Kidney (tissue), 22 donors: ENCODE measurements at places on chromosomes 12 and 14. TPM values are rescaled to one million over a fixed set of nuclear protein-coding genes. Genes with fewer than 3 reads are reported as not detected.

DNA sequence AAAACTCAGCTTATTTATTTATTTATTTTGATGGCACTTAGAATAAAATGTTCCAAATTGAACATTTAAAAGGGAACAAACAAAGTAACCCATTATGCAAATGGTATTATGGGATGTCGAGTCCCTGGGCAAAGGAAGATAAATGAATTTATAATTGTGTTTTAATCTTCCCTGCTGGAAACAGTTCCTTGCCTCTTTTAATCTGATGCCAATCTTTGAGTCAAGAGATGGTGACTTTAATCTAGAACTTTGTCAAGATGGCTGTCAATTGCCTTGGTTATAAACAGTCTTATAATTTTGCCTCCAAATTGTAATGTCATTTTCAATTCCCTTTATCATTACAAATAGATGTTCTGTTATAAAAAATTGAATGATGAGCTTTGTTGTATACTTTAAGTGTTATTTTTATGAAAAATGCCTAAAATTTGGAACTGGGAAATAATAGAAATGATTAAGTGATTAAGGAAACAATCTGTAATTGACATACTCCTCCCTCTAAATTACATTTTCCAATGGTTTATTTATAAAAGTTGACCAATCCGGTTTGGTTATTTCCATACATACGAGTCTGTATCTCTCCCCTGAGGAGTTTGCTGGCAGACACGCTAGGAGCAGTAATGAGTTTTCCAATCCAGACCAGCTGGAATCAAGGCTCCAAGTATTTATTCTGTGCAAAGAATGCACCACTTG lies 134.9 kb upstream of the FRMD6 start:
- peak; percentile 17 for DNase-seq

DNA sequence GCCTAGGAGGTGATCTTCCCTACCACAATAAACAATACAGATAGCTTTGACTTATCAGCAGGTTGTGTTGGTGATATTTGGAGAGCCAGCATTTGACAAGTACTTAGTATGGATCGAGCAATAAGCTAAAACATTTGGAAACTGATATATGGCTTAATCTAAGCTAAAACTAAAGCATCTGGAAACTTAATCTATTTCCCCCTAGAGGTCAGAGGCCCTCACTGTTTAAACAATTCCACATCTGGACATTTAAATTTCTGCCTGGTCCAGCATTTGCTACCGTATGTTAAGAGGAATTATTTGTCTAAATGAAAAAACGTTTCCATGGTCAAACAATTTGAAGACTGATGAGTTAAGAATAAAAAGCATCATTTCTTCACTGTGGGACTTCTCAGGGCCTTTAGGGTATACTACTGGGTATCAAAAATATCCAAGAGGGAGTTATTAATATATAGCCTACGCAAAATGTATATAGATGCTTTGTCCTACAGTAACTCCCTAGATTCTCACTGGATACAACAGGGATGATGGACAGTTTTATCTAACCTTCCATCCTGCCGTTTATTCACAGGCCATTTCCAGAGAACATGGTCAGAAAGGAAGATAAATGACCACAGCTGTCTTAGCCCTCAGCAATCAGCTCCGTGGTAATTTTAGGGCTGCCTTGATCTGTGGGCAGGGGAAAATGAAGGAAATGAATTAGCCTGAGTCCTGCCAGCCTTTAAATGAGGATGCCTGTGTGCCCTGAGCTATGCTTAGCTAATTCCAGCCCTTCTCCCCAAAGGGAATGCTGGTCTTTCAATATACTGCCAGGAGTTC lies 135.4 kb upstream of the NUDT4 start:
- DNase-seq: no peak

- no peak for DNase-seq
These were observed 154.1 kb upstream of the FUT8 start for GRCh38 chr14:65258391-65258790.

- DNase-seq: peak; percentile 79
These were observed at the start of gene BCAT1 for GRCh38 chr12:24948757-24949722. TSS of gene BCAT1 (minus strand) at chr12:24949101. CDS start at chr12:24948932, 169 bp downstream.

GRCh38 chr12:51815571-51815970 lies 32.9 kb downstream of the FIGNL2 start:
- no peak for DNase-seq

DNA sequence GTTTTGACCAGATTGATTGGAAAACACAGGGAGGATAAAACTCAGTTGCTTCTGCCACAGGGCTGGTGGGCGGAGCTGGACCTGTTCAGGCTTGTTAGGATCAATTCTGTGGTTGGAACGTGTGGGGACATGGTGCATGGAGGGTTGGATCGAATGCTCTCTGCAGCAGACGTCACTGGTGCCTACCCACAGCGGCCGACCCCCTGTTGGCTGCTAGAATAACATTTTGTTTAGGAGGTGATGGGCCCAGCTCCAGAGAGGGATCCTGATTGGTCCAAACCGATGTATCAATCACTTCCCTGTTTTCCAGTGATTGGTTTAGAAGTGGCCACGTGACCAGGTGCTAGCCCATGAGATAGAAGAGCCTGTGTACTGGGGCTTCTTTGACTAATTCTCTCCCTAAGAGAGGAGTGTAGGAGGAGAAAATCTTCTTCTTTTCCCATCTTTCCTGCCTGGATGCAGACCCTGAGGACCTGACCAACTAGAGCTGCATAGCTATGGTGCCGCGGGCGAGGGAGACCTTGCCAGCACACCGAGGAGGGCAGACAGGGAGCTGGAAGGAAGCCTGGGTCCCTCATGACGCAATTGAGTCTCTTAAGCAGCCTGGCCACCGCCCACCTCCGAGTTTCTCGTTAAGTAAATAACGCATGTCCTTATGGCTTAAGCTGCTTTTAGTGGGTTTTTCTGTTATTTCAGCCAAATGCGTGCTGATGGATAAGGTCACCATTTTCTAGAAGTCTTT lies 163.5 kb downstream of the AACS start:
- no peak for DNase-seq

- DNase-seq: peak; percentile 29
These were observed 21.9 kb upstream of the PTGR2 start for GRCh38 chr14:73829526-73830431.

- no peak for DNase-seq
These were observed 34.0 kb downstream of the MNAT1 start for GRCh38 chr14:60768602-60769001.

- DNase-seq: no peak
These were observed 34.1 kb downstream of the IFT43 start for GRCh38 chr14:76019676-76020075.

GRCh38 chr12:124664395-124665111 lies 97.1 kb upstream of the NCOR2 start:
- DNase-seq: no peak

GRCh38 chr12:93007544-93007943 lies 78.4 kb upstream of the EEA1 start:
- no peak for DNase-seq

GRCh38 chr12:71548893-71549292 lies 109.3 kb downstream of the LGR5 start:
- DNase-seq: no peak

- DNase-seq: no peak
These were observed 62.7 kb downstream of the RBM19 start for GRCh38 chr12:113903381-113903863.

- DNase-seq: no peak
These were observed 55.4 kb upstream of the RFX4 start for GRCh38 chr12:106527356-106527755.

GRCh38 chr12:1044199-1044598 lies 53.2 kb downstream of the ERC1 start:
- DNase-seq: no peak

DNA sequence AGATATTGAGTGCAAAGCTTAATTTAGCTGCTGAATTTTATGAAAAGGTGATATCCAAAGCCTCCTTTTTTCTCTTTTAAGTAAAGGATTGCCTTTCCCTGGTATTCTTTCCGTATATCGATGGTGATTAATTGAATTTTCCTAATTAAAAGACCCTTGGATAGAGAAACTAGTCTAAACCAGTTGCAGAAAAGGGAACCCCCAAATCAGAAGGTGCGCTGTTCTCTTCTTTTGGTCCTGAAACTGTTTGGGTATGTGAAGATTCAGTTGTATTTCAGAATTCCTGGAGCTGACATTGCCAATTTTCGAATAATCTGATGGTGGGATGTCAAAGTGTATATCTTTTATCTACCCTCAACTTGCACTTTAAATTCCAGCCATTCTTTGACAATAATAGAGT lies 1.9 kb downstream of the GPHN start:
- DNase-seq: peak; percentile 50

DNA sequence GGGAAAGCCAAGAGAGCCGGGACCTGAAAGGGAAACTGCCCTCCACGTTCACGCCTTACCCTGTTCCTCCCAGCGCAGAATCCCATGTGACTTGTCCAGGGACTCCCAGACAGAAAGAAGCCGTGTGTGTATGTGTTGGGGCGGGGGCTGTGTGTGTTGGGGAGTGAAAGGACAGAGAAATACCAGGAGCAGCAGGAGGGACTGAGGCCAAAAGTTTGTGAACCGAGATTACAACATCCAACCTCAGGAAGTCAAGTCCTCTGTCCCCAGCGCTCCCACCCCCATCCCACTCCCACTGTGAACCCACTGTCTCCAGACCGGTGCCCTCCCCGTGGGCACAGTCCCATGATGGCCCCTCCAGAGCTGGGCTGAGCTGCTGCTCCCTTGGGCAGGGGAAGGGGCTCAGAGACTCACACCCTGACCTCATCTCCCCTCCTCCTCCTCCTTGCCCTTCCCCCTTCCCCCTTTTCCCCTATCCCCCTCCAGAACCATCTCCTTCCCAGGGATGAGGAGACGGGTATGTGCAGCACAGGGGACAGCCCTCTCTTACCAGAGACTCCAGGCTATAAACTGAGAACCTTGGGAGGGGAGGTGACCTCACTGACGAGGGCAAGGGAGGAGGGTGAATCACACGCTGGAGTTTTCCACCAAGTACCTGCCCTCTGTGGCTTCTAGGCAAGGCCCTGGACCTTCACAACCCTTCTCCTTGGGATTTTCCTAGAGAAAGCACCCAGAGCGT lies at the start of gene SLC6A12:
SLC6A12 (minus strand) TSS at position 155 of the 739 bp plus-strand sequence. CDS start 4,171 bp downstream, outside the sequence.
- DNase-seq: peak; percentile 45

DNA sequence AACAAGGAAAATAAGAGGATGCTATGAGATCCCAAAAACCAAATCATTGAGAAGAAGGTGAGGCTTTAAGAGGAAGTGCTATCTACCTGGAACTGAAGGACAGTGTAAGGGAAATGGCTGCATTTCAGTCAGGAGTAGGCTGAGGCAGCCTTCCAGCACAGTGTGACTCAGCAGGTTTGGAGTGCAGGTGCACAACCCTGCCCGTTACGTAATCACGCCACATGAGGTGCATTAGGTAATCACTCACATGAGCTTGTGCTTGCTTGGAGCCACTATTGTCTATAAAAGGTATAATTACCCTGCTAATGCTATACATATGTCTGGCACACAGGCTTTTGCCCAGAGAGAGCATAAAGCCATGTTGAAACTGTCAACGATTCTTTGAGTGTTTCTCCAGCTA lies 74.9 kb downstream of the DIO2 start:
- DNase-seq: no peak

DNA sequence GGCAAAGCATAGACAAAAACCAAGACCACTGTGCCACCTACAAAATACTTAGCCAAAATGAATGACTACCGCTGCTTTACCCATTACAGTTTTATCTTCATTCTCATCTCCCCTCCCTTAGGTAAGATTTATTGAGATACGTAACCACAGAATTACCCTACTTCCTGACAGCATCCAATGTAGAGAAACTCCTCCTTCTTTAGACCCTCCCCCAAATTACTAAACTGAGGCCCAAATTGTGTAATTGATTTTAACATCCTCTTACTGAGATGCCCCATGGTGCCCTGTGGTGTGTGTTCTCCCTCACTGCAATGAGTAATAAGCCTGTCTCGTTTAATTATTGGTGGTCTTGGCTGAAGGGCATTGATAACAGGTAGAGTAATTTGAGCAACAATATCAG lies 19.1 kb downstream of the VRK1 start:
- no peak for DNase-seq

DNA sequence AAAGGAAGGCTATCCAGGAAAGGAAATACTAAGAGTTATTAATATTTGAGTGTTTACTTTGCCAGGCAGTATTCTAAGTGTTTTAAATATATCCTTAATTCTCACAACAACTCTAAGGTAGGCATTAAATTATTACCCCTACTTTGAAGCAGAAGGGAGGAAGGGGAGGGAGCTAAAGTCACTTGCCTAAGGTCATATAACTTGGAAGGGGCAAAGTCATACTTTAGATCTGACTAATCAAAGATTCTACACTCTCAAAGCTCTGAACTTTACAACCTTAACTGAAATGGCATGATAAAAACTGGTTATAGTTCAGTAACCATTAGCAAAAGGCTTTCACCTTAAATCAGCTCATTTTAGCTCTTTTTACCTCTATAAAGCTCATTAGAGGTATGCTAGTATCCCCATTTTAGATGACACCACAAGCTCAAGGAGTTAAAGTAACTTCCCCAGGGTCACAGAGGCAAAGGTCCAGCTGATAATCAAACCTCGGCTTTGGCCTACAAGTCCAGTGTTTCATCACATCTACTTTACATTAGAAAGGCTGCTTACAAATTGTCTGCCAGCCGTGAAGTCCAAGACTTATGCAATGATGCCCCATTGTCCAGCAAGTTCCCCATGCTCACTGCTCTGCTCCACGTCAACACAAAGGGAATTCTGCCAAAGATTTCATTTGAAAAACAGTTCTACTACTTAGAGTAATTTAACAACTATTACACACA lies 223.9 kb downstream of the MED13L start:
- no peak for DNase-seq

DNA sequence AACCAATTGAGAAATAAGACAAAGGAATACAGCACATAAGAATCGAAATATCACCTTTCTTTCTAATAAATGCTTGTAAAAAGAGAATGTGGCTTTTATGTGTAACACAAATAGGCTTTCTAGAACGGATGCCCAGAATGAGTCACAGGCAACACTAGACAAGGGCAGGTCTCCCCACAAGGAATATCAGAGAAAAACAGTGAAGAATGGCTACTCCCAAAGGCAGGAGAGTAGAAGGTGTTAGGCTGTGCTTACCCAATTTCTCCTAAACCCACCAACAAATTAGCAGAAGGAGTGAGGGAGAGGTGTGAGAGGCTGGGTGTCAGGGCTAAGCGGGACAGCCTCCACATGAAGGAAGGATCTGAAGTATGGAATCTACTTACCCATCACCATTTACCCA lies 55.2 kb downstream of the GALNT4 start:
- DNase-seq: no peak

GRCh38 chr14:82811246-82811645 lies 1277.6 kb upstream of the SEL1L start:
- no peak for DNase-seq

DNA sequence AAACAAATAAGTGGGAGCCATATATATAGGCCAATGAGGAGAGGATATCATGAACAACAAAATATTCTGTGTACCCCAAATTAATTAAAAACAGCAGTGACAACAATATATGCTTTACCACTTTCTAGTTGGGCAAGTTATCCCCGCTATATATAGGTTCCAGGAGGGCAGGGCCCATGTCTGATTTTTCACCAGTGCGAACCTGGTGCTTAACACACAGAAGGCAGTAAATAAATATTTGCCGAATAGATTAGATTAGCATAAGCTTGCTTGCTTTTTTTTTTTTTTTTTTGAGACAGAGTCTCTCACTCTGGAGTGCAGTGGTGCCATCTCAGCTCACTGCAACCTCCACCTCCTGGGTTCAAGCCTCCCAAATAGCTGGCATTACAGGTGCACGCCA lies 3.4 kb upstream of the MIP start:
- no peak for DNase-seq

- DNase-seq: no peak
These were observed 20.7 kb downstream of the ASCL1 start for GRCh38 chr12:102977945-102978706.

Gene ART4
- 2.6 TPM for polyA plus RNA-seq

Gene RFX4
- not detected for polyA plus RNA-seq

Gene RXYLT1
- 15.9 TPM for polyA plus RNA-seq

Gene SLC5A8
- 2.7 TPM for polyA plus RNA-seq

Gene BMP4
- 9.9 TPM for polyA plus RNA-seq

Gene PRICKLE1
- polyA plus RNA-seq: 3.9 TPM

Gene TAS2R8
- not detected for polyA plus RNA-seq
